ENCODE measurements at places on chromosomes 4 and X. TPM values are rescaled to one million over a fixed set of nuclear protein-coding genes. Genes with fewer than 3 reads are reported as not detected.

DNA sequence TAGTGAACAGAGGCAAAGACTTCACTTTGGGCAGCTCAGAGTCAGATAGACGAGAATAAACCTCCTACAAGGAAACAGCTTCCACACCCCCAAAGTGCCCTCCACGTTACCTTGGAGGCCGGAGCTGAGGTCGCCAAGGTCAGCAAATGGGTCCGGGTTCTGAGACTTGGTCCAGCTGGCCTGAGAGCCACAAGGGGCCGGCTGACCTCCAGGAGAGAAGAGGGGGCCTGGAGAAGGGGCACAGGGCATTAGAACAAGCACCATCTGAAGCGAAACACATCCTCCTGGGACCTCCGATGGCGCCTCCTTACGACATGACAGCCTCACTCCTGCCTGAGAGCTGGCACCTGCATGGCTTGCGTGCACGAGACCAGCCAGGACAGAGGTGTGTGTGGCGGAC, 33.6 kb upstream of the CPLX1 start:
- peaks cover 22% of the 10 kb centered on the region for H3K4me1 ChIP-seq
- DNase-seq, result no peak
- H3K27ac ChIP-seq, result no peak overlapping the region
- no peak overlapping the region for H3K4me3 ChIP-seq
- H3K36me3 ChIP-seq, result peaks cover 52% of the 10 kb centered on the region
- no peaks in the 10 kb centered on the region for H3K27me3 ChIP-seq

Gene BEND2
- total RNA-seq, result not detected

Gene ESX1
- not detected for total RNA-seq

Gene EXOC1L
- not detected for total RNA-seq

Gene PDE6B
- total RNA-seq, result 14.1 TPM

GRCh38 chr4:16026160-16026761, 57.6 kb downstream of the PROM1 start:
- no peaks in the 10 kb centered on the region for H3K4me1 ChIP-seq
- no peak overlapping the region for H3K4me3 ChIP-seq
- no peaks in the 10 kb centered on the region for H3K36me3 ChIP-seq

Data from natural killer cell treated with Interleukin-12 subunit alpha and Interleukin-12 subunit beta and Interleukin-15 and Interleukin-18, amount 100 ng/mL, for 72 hours (primary cell).